ENCODE measurements at places on chromosomes 4 and X.

DNA sequence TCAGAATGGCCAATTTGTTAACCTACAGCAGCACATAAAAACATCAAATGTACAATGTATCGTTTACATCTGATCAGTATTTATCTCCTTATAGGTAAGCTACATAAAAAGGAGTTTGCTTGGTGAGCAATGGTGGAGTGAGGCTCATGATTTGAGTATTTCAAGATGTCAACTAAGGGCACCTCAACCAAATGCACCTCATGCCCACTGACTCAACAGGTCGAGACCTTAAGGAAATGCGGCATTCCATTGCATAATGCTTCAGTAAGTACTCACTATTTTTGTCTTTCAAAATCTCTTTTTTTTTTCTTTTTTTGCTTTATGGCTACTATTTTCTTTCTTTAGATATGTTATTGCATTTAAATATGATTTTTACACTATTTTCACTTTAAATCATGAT lies 181.0 kb upstream of the TLL1 start:
- DNase-seq: no peak

- DNase-seq: no peak
These were observed 259.2 kb downstream of the GPC3 start for GRCh38 chrX:133726211-133726630.

DNA sequence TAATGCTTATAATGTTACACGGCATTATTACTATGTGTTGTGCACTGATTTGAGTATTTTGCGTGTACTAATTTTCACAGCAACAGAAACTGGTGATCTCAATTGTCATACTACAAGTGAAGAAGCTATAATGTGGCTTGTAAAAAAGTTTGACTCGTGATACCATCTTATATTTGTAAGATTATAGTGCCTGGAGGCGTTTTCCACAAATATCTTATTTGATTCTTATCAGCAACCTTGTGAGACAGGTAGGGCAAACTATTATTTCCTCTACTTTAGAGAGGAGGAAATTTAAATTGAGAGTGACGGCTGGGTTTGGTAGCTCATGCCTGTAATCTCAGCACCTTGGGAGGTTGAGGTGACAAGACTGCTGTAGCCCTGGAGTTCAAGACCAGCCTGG lies 4.5 kb downstream of the CUL4B start:
- DNase-seq: no peak

DNA sequence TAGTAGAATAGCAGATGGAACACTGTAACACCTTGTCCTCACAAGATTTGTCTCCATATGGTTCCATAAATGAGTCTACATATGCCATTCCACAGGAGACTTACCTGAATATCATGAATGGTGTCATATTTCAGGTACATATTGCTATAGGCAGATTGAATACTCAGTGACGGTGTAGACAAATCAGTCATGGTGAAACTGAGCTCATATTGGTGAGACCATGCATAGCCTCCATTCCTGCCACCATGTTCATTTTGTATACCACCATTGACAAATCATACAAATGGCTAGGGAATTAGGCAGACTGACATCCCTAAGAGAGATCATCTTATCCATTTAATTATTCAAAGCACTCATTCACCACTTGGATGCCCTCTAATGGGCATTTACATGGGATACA lies 38.0 kb upstream of the SPP1 start:
- no peak for DNase-seq

GRCh38 chr4:109128589-109128988 lies 173.9 kb downstream of the COL25A1 start:
- no peak for DNase-seq

GRCh38 chrX:17086317-17086716 lies 139.9 kb downstream of the REPS2 start:
- DNase-seq: no peak

DNA sequence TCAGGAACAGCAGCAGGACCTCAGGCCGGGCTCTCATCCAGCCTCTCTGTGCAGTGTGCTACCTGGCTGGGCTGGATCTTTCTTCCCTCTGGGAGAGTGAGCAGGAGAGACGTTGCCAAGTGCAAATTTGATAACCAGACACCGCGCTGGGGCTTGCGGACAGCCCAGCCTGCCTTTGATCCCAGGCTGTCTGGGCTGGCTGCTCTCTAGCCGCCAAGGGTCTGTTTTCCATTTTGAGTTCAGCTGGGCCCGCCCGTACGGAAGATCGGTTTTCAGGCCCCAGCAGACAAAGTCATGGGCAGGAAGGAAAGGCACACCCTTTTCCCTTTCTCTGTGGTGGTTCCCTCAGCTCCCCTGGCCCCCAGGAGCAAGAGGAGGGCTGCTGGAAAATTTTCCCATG lies 90.2 kb downstream of the CPZ start:
- no peak for DNase-seq

DNA sequence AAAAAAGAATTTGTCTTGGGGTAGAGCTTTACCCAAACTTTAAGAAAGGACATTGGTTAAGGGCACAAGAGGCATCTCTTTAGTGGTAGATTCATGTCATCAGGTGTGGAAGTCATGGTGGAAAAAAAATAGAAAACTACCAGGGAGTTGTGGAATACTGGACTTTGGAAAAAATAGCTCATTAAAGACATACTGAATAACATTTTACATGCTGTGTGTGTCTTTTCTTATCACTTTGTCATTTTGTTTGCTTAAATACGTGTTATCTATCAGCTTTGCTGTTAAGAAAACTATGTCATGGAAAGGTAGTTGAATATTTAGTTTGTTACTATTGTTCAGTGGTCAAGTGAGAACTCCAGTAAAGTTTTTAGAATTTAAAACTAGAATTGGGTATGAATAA lies 147.0 kb downstream of the CCSER1 start:
- no peak for DNase-seq

DNA sequence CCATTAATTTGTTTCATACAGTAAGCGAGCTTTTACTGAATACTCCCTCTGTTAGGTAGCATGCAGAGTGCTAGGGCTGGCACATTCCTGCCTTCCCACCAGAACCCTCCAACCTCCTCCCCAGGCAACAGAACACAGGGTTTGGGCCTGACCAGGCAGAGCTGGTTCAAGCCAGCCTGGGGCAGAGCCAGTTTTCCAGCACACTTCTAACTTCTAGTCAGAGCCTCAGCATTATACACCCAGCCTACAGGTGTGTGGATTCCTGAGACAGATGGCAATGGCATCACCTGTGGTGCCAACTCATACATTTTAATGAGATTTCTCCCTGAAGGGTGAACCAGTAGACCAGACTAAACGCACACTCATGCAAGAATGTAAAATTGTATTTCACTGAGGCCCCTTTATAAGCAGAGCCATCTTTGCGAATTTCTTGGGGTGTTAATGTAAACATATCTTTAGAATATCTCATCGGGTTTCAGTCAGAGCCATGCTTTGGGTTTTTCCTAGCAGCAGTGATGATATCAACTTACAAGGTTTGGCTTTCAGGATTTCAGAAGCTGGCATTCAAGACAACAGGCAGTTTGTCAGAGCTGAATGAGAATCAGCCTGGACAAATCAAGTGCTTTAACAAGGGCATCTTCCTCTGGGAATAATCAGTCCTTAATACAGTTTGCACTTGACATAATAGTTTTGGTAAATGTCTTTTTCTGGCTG lies 92.0 kb downstream of the GATB start:
- DNase-seq: no peak

DNA sequence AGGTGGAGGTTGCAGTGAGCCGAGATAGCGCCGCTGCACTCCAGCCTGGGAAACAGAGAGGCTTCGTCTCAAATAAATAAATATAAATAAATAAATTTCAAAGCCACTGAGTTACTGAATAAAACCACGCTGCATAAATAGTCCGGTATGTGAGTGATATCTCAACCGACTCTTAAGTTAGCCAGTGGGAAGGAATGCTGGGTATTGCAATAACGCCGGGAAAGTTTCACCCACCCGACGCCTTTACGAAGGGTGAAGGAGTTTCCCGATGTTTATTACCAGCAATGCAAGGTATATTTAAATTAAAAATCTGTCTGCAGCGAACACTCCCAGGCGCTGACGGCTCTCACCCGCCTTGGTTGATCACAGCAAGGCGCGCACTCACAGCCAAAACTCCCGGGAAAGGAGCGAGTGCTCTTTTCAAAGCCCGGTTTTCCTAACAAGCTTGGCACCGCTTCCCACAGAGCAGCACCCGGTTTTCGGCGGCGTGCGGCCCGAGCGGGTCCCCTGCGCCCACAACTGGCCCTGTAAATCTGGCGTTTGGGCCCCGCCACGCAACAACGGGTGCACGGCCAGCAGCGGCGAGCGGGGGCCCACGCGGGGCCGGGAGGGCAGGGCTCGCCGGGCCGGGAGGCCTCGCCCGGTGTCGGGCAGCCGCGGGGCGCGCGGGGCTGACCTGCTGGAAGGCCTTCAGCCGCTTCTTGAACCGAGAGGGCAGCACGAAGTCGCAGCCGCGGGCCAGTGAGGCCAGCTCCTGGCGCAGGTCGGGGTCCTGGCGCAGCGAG lies 13.7 kb downstream of the PPP2R3B start:
- no peak for DNase-seq

- no peak for DNase-seq
These were observed 13.8 kb upstream of the PGM2 start for GRCh38 chr4:37812713-37813112.

- no peak for DNase-seq
These were observed 638.9 kb downstream of the MID1IP1 start for GRCh38 chrX:39439906-39440798.

- no peak for DNase-seq
These were observed 594.2 kb downstream of the STPG2 start for GRCh38 chr4:97548943-97549583.

DNA sequence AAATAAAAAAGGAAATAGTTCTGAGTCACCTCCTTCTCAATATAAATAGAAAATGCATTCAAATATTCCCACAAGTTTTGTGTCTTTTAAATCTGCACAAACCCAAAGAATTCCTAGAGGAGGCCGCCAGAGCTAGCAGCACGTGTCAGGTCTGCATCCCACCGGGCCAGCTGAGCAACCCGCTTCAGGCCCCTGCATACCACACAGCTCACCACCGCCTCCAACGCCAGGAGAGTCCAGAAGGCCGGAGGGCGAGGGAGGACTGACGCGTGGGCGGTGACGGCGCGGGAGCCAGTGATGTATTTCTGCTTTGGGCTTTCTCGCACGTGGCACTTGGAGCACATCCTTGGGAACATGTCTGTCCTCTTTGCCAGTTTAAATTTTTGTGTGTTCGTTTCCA lies 61.9 kb upstream of the CLDN34 start:
- no peak for DNase-seq

DNA sequence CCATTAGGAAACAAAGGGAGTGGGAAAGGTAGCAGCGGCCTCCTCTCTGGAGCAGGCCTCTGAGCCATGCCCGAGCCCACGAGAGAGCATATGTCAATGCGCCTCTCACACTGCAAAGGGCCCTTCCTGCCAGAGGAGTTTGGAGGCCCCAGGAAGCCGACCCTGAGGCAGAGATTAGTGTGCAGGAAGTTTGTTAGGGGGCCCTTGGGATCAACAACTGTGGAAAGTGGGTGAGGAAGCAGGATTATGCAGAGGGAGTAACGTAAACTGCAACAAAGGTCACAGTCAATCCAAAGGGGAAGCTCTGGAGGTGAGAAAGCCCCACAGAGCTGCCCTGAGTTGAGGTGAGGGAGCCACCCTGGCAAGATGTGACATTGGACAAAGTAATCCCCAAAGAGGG lies 17.4 kb downstream of the RTL5 start:
- DNase-seq: no peak

DNA sequence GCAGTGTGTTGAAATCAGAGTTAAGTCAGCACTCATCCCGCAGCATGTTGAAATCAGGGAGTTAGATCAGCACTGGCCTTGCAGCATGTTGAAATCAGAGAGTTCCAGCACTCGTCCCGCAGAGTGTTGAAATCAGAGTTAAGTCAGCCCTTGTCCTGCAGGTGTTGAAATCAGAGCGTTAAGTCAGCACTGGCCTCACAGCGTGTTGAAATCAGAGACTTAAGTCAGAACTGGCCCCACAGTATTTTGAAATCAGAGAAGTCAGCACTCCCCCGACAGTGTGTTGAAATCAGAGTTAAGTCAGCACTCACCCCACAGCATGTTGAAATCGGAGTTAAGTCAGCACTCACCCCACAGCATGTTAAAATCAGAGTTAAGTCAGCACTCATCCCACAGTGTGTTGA lies 10.9 kb upstream of the UVSSA start:
- DNase-seq: no peak

DNA sequence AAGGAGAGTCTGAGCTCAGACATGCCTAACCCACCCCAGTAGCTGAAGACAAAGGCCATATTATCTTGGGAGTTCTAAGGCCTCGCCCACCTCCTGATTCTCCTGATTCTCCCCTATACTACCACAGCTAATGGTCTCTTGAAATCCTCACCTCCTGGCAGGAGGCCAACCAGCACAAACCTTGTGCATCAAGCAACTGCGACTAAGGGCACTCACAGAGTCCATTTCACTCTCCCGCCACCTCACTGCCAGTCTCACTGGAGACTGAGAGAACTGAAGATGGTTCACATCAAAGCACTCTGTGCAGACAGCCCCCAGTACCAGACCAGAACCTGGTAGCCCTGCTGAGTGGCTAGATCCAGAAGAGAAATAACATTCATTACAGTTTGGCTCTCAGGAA lies 102.1 kb upstream of the KLF8 start:
- no peak for DNase-seq
